HT-29 (cell line): ENCODE measurements at places on chromosomes 16 and 17. TPM values are rescaled to one million over a fixed set of nuclear protein-coding genes. Genes with fewer than 3 reads are reported as not detected.

DNA sequence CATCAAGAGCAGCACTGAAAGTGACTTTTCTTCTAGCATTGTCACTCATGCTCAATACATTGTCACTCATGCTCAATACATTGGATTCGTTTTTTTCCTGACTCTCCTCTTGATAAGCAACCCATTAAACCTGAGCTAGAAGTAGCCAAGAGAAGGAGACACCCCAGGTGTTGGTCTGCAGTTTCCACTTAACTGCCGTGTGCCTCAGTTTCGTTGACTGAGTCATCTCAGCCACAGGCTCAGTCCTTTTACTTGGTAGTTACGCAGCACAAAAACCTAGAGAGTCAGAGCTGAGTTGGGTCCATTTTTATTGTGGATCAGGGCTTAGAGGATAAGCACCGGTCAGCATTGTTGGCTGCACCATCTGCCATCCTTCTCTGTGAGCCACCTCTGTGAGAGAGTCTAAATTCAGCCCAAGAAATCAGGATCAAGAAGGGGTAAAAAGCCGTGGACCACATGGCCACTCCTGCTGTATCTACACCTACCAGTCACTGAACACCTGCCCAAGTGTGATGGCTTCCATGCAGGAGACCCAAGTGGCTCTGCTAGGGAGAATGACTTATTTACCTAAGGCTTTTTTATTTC is 11.3 kb downstream of the GINS2 start:
- DNase-seq: no peak

- DNase-seq: no peak
These were observed 167.0 kb downstream of the MAP2K4 start for GRCh38 chr17:12187658-12188057.

DNA sequence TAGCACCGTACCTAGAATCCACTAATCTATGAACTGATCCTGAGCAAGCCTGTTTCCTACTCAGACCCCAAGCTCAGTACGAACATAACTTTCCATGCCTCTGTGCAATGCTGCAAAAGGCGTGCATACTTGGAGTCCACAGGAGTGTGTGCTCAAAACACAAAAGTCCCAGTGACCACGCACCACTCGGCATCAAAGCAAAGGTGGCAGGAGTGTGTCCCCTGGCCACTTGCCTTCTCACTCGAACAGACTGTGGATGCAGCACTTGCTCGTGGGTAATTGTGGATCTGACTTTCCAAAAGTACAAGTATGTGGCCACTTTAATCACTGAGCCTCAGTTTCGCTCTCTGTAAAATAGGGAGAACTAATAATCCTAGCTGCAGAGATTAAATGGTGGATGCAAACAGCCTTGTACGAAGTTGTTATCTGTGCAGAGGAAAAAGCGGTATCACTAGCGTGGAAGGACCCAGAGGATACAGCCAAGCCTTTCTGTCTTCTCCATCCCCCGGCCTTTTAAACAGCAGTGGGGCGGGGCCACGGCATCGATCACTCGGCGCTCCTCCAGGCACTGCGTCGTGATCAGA is 311 bp upstream of the KDM8 start:
- no peak for DNase-seq

DNA sequence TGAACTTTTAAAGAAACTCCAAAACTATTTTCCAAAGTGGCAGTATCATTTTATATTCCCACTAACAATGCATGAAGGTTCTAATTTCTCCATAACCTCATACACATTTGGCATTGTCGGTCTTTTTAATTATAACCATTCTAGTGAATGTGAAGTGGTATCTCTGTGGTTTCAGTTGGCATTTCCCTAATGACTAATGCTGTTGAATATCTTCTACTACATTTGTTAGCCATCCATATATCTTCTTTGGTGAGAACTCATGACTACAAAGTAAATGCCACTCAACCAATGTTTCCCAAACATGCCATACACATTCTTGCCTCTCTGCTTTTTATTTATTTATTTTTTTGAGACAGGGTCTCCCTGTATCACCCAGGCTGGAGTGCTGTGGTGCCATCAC is 31.7 kb upstream of the TAOK1 start:
- no peak for DNase-seq

GRCh38 chr16:80027007-80027965 is 426.7 kb upstream of the MAF start:
- peak; percentile 93 for DNase-seq

DNA sequence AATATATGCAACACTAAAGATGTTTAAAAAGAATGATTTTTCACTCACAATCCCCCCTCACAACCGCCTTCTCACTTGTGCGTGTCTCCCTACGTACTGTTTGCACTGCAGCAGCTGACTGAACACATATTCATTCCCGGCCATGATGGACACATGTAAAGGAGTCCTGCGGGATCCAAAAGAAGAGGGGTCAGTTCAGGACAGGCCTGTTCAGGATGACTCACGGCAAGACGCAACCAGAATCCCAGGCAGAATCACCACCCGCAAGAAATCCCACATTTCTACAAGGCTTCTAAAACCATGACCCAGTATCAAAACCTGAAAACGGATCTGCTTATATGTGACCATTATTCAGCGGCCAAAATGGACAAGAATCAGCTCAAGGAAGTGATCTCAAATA is 52.3 kb downstream of the CYB5D2 start:
- no peak for DNase-seq

GRCh38 chr16:14285513-14286367 is 214.6 kb downstream of the MRTFB start:
- peak; percentile 93 for DNase-seq

DNA sequence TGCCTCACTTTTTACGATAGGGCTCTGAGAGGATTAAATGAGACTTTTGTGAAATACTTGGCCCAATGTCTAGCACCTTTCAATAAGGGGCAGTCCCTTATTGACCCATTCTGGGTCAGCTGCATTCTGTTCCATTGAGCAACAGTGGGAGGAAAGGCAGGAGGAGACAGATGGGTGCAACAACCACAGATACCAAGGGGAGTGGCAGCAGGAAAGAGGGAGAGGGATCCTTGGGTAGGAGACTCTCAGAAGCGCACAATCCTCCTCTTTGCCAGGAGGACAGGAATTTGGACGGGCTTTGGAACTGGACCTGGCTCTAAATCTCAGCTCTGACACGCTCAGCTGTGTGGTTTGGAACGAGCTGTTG is 3.5 kb downstream of the PIPOX start:
- DNase-seq: no peak

DNA sequence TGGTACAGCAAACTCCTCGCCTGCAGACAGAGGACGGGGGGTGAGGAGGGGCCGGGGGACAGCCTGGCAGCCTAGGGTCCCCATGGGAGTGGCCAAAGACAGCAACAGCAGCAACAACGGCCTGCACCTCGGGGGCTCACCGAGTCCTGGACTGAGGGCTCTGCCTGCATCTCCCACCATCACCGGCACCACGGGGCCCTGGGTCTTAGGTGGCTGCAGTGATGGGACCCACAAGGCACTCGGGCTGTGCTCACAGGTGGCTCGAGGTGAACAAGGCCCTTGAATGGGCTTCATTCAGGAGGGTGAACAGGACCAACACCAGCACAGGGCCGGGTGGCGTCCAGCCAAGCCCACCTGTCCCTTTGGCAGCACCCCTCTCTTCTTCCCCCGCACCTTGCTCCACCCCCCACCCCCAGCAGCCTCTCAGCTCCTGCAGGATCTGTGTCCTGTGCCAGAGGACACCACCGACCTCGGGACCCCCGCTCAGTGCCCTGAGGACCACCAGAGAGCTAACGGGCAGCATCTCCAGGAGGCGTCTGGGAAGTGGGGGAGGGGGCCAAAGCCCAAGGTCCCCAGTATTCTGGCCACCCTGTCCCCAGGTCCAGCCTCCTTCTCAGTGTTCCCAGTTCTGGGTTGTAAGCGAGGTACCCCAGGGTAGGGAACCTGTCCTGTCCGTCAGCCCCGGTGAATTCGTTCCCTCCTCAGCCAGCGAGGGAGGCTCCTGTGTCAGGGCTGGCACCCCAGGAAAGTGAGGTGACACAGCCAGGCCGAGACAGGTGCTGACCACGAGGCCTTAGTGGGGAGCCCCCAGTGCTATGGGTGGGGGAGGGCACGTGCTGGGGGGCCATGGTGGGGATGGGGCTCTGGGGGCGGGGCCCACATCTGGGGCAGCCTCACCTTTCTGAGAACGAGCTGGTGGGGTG is 94.3 kb downstream of the TBC1D16 start:
- no peak for DNase-seq

The FTSJ3 gene
- 35.7 and 41.7 TPM in 2 replicates for total RNA-seq

The STX1B gene
- total RNA-seq: not detected in 2 replicates

The ST6GALNAC1 gene
- 5.3 and 9.6 TPM in 2 replicates for total RNA-seq

The PRPF8 gene
- total RNA-seq: 92.7 and 92.8 TPM in 2 replicates

The CCDC200 gene
- total RNA-seq: not detected in 2 replicates

The ZNF652 gene
- 11.3 and 13.0 TPM in 2 replicates for total RNA-seq

The GPT2 gene
- total RNA-seq: 77.0 and 89.0 TPM in 2 replicates

- DNase-seq: peak; percentile 90
These were observed 118.0 kb upstream of the ZNF469 start for GRCh38 chr16:88264641-88265285.

The INCA1 gene
- total RNA-seq: 0.13 and 0.81 TPM in 2 replicates

The SDK2 gene
- total RNA-seq: not detected in 2 replicates
